Colonic mucosa (tissue), 4 donors: ENCODE measurements at places on chromosomes 4 and X.

GRCh38 chr4:62194342-62194741, 994.2 kb downstream of the ADGRL3 start:
- DNase-seq: no peak
- no peaks in the 10 kb centered on the region for H3K4me1 ChIP-seq
- H3K27me3 ChIP-seq: no peaks in the 10 kb centered on the region
- H3K27ac ChIP-seq: no peak overlapping the region

DNA sequence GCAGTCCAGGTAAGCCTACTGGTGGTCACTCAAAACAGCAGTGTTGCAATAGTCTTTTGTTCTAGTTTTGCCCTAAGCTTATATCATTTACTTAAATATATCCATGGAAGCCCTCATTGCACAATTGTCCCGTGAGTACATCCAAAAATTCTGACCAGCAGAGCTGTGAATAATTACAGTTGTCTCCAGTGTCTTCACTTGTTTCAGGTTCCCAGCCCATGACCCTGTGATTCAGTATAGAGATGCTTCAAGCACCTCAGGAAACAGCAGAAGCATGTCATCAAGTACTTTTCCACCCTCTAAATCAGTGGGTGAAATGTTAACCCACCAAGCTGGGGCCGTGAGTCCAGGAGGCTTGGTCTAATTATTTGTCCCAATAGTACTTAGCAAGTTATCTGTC, 214.9 kb upstream of the RPS6KA3 start:
- no peaks in the 10 kb centered on the region for H3K36me3 ChIP-seq
- H3K4me1 ChIP-seq: no peaks in the 10 kb centered on the region
- no peak for DNase-seq
- H3K27ac ChIP-seq: no peak overlapping the region
- no peaks in the 10 kb centered on the region for H3K27me3 ChIP-seq

DNA sequence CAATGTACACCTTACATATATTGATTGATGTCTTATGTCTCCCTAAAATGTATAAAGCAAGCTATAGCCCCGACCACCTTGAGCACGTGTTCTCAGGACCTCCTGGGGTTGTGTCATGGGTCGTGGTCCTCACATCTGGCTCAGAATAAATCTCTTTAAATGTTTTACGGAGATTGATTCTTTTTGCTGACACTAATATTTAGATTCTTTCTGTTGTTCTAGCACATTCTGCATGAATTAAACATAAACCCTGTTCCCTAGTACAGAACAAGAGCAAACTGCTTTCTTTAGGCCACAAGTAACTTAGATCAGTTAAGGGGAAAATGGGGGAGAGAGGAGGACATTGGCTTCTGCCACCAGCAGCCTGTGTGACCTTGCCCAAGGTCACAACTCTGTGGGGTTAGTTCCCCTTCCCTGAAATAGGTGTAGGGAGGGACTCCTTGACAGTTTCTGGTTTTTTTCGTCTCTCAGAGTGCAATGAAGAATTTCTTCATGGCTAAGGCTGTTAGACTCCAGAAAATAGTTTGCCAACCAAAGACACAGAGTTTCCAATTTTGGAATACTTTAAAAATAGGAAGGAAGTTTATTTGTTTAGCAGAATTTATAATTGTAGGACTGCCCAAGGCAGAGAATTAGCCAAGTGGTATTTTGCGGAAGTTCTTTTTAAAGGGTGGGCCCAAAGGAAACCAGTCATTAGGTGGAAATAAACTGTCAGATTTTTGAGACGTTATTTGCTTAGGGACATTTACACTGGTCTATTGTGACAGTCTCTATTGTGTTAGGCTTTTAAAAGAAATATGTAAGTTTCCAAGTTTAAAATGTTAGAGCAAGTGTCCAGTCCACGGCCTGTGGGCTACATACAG, 29.4 kb downstream of the PTTG2 start:
- H3K27ac ChIP-seq: no peak overlapping the region
- H3K4me1 ChIP-seq: no peaks in the 10 kb centered on the region
- DNase-seq: no peak
- H3K4me3 ChIP-seq: no peak overlapping the region

- no peak for DNase-seq
- no peaks in the 10 kb centered on the region for H3K4me1 ChIP-seq
- H3K4me3 ChIP-seq: no peak overlapping the region
- no peaks in the 10 kb centered on the region for H3K27me3 ChIP-seq
Measured at GRCh38 chr4:168386002-168386401, 67.5 kb upstream of the DDX60 start.

DNA sequence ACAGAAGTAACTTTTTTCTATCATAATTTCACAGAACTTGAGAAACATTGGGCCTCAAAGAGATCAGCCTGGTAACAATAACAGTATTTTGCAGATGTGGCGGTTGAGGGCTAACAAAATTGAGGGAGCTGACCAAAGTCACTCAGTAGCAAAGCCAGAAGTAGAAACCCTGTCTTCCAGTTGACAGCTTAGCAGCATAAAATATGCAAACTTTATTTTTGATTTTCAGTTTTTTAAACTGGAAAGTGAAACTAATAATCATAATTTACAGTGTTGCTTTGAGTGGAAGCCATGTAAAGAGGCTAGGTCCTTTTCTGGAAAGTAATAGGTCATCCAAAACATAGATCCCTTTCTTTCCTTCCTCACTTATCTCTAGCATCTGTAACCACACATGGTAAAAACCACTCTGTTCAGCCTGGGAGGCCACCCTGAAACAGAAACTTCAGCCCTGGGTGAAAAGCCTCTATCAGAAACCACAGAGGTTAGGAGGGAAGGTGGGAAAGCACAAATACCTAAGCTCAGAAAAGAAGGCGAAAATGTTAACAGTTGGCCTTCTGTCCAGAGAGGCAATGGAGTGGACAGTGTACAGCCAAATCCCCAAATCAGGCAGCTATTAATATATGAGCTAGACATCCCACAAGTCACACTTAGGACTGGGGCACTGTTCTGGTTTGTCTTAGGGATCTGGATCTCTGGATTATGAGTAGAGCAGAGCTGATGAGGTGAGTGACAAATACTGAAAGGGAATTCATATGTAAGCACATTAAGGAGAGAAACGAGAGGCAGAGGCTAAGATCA, 61.1 kb upstream of the ARSJ start:
- no peak for DNase-seq
- no peak overlapping the region for H3K4me3 ChIP-seq
- H3K36me3 ChIP-seq: no peaks in the 10 kb centered on the region
- H3K27me3 ChIP-seq: no peaks in the 10 kb centered on the region
- no peak overlapping the region for H3K27ac ChIP-seq
